ENCODE measurements at places on chromosomes 3 and 15.

DNA sequence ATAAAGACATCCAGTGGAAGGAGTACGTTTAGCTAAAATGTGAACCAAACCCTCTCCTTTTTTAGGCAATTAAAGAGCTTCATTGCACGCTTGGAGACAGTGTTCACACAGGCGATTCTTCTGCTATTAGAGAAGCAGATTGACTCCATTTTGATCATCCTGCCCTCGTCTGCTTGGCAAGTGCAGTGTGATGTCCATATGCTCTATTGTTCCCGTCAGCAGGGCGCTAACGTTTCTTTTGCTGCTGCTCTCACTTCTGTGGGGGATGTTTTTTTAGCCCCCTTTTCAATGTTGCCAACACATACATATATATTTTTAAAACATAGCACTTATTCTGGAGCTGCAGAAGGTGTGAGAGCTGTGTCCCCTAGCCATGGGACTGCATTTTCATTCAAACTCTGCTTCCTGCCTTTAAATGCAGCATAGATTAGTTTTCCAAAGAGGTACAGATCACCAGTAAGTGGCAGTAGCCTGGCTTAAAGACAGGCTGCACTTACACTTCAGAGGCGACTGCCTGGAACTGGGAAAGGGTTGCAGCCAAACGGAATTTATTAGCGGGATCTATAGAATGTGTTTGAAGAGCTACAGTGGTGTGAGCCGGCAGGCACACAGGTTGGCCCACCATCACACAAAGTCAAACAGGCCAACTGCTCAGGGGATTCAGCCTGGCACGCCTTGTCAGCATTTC, 292.6 kb upstream of the DPH6 start:
- DNase-seq, result no peak

DNA sequence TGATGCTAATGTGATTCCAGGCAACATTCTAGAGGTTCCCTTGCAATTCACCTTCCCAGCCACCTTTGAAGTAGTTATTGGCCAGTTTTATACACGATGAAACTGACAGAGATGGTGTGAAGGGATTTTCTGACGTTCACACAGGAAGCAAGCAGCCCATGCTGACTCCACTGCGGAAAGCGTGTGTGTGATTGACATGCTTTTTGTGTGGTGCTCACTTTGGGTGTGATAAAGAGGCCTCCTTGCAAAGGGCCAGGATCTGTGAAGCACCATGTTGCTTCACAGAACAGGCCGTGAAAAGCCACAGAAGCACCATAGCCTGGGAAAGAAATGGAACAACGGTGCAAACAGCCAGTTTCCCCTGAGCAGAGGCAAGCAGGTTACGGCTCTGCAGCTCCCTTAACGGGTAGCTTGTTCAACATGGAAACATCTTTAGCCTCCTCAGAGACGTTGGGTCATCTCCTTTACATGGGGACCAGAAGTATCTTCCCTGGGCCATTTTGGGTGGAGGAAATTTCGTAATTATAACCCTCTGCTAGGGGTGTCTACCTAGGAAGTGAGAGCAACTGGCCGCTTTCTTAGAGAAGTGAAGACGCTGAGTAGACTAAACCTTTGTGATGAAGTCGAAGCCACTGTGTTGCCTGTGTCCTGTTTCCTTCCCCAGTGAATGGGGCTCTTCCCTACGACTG, 108.5 kb downstream of the APBA2 start:
- DNase-seq, result no peak

GRCh38 chr15:48641416-48641815, 4.1 kb downstream of the FBN1 start:
- DNase-seq, result no peak

- DNase-seq, result no peak
Measured at GRCh38 chr3:24344784-24345439, 149.7 kb downstream of the THRB start.

- DNase-seq, result no peak
Measured at GRCh38 chr15:99976811-99977271, 243.6 kb upstream of the LYSMD4 start.

- DNase-seq, result no peak
Measured at GRCh38 chr3:42351207-42351606, 59.2 kb downstream of the LYZL4 start.

DNA sequence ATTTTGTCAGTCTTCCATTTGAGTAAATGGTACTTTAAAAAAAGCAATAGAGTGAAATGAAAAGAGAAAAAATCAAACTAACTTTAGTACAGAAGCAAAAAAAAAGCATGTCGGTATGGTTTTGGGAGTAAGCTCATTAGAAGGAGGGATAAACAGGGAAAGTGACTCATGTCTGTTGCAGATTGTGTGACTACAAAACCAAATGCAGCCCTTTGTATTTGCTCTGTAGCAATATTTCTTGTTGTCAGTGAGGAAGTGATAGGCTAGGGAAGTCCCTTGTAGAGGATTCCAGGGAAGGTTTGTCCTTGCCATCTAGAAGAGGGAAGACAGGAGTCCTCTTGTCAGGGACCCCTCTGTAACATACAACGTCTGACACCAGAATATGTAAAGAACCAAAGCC, 150.5 kb upstream of the POU1F1 start:
- no peak for DNase-seq

DNA sequence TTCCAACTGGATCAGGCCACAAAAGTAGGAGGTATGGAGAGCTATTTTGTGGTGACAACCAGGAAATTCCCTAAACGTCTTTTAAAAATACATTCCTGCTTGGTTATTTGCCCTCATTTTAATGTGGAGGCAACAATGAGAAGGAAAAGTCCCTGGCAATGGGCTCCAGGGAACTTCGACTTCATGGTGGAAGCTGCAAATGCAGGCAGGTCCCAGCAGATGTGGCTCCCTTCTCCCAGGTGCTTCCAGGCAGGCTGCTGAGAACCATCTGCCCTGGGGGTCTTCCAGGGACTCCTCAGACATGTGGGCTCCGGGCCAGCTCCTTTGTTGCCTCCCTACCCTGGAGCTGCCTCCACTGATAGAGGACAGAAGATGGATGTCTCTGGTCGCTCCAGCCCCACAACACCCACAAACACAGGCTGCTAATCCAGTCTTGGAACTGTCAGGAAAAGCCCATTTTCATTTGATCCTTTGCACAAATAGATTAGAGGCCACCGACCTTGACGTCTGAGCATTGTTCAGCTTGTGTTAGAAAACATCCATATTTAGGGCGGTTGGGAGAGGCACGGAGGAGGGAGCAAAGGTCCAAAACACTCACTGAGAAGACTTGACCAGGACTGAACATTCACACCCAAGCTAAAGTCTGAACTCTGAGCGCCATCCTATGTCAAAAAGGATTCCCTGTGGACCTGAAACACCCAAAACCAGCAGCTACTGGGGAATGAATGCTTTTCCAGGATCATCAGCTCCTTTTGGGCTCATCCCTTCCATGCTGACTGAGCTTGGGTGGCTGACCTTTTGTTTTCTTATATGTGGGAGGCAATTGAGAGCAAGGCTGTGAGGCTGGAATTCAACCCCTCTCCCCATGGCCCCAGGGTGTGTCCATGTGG, 30.2 kb upstream of the SLCO2A1 start:
- DNase-seq, result no peak

DNA sequence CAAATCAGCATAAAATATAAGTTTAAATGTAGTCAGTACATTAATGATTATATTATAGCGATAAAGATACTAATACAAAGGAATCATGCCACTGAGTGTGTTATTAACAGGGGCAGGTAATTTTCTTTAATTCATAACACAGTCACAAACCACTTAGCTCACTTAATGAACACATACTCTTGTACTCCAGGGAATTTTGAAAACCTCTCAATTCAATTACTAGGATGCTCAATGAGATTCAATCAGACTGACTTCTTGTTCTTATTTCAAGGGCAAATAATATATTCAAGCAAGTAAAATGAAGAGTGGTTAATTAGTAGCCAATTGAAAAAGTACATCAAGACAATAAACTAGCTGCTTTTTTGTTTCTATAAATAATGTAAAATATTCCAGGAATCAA, 5.8 kb upstream of the SUCNR1 start:
- DNase-seq, result no peak

- DNase-seq, result no peak
Measured at GRCh38 chr3:27960133-27960532, 238.0 kb upstream of the EOMES start.

DNA sequence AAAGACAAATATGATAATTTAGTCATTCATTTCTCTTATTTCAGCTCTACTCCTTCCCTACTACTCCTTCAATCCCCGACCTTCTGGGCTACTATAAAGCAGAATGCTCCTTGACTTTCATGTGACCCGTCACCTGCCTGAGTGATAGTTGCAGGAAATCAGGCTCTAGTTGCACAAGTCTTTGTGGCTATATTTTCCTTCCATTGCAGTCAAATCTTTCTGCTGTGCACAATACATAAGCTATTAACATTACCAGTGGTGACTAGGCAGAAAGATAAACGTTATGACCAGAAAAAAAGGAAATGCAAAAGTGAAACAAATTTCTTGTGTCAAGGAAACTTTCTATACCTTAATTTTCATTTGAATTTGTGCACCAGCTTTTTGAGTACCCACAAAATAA, 2.3 kb downstream of the SUCNR1 start:
- no peak for DNase-seq
